ENCODE measurements at places on chromosomes 1 and 21.

DNA sequence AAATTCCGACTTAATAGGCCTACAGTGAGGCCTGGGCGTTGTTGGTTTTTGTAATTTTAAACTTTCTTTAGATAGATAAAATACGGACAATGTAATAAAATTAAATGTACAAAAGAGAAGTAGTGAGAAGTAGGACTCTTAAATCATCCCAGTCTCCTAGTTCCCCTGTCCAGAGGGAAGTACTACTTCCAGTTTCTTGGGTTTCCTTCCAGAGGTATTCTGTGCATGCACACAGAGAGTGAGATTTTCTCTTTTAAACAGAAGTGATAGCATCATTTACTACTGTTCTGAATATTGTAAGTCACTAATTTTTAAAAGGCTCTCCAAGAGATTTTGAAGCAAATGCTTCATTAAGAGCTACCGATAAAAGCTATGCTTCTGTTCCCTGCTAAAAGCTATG lies 7.2 kb upstream of the FNBP1L start:
- DNase-seq, result no peak

DNA sequence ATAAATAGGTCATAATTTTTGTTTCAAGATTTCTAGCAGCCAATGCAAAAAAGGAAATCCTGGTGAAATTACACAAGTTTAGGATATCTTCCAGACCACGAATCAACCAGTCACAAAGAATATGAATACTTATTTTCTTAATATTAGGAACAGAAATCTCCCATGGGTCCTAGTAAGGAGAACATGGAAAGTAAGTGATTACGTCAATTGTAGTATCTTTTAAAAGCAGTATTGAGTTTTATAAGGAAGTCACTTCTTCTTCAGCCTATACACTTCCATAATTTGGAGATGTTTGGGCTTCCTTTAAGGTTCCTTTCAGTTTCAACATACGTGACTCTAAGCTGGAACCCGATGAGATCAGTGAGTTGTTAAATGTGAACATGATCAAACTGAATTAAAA lies 534.5 kb downstream of the USP25 start:
- DNase-seq, result no peak

GRCh38 chr1:24535778-24536177 lies 20.1 kb upstream of the NCMAP start:
- DNase-seq, result no peak

- no peak for DNase-seq
Measured at GRCh38 chr1:199122532-199123311, 483.9 kb downstream of the PTPRC start.

- DNase-seq, result no peak
Measured at GRCh38 chr1:213256438-213257087, 205.5 kb downstream of the RPS6KC1 start.

DNA sequence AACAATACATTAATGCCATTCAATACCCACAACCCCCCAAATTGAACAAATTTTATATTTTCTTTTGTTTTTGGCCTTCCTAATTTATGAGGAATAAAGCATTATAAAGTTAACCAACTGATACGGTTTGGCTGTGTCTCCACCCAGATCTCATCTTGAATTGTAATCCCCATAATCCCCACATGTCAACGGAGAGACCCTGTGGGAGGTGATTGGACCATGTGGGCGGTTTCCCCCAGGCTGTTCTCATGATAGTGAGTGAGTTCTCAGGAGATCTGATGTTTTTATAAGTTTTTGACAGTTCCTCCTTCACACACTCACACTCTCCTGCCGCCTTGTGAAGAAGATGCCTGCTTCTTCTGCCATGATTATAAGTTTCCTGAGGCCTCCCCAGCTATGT lies 6.4 kb upstream of the MCOLN3 start:
- DNase-seq, result no peak

- DNase-seq, result peak; percentile 78
Measured at GRCh38 chr1:28359592-28360239, 9.8 kb upstream of the PHACTR4 start.

- DNase-seq, result no peak
Measured at GRCh38 chr1:109479311-109479710, 4.4 kb upstream of the ATXN7L2 start.

Data from mucosa of descending colon (tissue), 3 donors.